Stimulated activated CD4-positive, alpha-beta T cell treated with anti-CD3 and anti-CD28 coated beads, TNF-alpha, amount 100 ng/mL, for 48 hours (primary cell): ENCODE measurements at places on chromosomes 4 and X.

DNA sequence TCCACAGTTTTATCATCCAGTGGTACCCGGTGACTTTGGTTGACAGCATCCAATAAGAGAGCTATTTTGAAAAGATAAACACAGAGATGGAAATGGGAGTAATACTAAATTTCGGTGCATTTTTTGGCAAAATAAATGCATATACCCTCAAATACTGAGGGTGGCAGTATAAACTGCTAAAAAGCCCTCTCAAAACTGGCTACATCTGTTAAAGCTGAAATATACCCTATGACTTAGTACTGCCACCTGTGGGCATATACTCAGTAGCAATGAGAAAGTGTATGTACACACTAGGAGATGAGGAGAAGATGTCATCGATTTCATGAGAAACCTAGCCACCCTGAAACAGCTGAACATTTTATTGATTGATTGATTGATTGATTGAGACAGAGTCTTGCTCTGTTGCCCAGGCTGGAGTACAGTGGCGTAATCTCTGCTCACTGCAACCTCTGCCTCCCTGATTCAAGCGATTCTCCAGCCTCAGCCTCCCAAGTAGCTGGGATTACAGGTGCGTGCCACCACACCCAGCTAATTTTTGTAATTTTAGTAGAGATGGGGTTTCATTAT lies 12.2 kb upstream of the TMEM128 start:
- no peak for DNase-seq

DNA sequence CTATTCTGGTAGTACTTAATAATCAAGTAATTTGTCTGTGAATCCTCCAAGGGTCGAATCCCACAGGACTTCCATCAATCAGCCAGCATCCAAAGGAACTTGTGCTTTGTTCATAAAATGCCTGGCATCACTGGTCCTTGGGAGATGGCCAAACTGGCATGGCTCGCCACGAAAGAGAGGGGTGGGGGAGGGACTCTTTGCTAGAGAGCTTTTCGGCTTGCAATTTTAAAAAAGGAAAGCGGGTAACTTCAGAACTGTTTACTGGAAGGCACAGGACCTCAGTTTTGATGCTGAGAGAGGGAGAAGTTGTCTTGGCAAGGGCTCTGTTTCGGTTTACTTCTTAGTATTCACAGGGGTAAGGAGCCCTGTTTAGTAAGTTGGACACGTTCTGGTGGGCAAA lies 79.4 kb upstream of the FHL1 start:
- no peak for DNase-seq

DNA sequence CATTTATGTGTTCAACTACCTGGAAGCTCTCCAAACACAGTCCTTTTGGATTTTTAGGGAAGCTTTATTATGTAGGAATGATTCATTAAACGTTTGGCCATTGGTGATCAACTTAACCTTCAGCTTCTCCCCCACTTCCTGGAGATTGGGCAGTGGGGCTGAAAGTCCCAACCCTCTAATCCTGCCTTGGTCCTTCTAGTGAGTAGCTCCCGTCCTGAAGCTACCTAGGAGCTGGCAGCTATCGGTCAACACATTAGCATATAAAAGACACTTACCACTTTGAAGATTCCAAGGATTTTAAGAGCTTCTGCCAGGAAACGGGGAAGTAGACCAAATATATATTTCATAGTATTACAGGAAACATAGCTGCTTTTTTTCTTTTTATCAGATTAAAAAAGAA lies 69.7 kb downstream of the MCUB start:
- DNase-seq, result no peak

DNA sequence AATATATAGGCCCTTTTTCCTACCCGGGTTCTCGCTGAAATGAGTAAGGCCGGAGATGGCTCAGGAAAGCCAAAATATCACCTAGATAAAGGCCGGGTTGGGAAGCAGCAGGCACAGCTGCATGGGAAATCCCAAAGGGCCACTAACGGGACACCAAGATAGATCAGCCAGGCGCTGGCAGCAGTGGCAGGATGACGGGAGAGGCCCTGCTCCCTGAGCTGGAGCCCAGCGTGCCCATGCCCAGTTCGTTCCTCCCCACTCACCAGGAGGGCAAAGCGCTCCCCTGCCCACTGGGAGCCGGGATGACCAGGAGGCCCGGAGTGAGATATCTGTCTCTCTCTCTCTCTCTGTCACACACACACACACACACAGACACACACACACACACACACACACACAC lies 109.8 kb downstream of the DCTD start:
- no peak for DNase-seq

DNA sequence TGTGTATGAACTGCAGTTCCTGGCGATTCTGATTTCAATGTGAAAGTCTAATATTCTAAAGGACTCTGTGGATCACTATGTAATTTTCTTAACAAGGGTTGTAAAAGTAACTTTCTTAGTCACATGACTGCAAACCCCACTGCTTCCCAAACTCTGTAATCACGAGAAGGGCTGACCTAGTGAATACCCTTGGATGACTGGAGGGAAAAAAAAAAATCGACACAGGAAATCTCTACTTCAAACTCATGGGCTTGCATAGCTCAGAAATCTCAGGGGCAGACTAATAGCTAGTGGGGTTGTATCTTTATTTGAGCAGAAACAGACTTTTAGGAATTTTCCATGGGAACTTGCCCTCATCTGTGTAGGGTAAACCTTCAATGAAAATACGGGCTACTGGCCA lies 4.8 kb upstream of the MXRA5 start:
- DNase-seq, result no peak

GRCh38 chr4:184444953-184445309 lies 29.4 kb downstream of the IRF2 start:
- no peak for DNase-seq

DNA sequence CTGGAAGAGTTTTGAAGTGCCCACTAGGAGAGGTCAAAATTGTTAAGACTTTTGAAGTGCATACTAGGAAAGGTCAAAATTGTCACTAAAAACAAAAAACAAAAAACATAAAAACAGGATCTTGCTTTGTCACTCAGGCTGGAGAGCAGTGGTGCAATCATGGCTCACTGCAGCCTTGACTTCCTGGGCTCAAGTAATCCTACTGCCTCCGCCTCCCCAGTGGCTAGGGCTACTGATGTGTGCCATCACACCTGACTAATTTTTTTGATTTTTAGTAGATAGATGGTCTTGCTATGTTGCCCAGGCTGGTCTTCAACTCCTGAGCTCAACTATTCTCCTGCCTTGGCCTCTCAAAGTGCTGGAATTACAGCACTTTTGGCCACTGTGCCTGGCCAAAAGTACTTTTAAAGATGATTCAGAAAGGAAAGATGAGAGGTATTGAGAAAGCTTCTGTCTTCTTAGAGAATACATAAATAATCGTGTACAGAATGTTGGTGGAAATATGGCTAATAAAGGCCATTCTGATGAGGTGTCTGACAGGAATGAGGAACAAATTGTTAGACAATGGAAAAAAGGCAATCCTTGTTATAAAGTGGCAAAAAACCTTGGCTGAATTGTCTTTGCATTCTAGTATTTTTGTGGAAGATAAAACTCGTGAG lies 43.3 kb upstream of the STX18 start:
- no peak for DNase-seq

- DNase-seq, result no peak
Observed at GRCh38 chr4:80279751-80280150, 13.3 kb downstream of the FGF5 start.

DNA sequence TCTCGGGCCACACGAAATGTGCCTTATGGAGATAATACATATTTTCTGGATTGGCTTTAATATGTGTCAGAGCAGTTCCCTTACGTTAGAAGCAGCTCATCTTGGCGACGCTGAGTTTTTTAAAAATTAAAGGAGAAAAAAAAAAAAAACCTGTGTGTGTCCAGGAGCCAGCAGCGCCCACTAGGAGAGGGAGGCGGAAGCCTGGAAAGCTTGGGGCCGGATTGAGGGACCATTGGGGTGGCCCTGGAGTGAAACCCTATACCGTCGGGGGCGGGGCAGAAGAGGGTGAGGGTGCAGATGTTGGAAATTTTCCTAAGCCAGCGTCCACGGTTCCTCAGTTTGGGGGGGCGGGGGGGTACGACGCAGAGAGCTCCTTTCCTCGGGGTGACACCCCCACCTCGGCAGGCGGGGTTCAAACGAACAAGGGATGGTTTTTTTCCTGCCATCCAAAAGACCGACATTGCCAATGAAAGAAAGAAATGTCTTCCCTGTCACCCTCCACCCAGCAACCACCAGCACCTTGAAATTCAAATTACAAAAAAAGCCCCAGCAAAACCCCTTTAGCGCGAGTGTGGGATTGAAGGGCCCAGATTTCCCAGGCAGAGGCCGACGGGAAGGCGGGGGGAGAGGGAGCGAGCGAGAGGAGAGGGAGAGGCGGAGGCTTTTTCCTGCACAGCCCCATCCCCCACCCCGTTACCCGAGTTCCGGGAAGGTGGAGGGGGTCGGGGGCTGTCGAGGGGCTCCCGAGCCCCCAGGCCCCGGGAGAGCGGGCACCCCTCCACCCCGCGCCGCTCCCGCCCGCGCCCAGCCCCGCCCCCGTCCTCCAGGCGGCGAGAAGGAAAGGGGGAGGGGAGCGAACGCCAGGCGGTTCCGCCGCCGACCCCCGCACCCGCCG lies 859 bp downstream of the SMARCA1 start:
- DNase-seq, result no peak

DNA sequence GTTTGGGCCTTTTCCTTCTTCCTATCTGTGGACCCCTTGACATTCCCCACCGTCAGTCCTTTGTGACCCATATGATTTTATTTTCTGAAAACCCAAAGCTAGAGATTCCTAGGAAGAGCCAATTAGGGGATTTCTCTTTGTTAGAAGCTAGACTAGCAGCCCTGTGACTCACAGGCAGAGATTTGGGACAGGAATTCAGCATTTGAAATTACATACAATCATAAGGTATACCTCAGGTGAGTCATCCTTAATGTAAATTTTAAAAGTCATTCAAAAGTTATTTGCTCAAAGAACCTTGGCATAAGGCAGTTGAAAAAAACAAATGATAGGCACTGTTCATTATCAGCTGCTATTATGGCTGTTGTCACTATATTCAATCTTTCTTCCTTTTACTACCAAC lies 40.6 kb downstream of the USP26 start:
- DNase-seq, result no peak

GRCh38 chr4:187415231-187415630 lies 580.3 kb upstream of the ZFP42 start:
- DNase-seq, result no peak

GRCh38 chrX:154490021-154490413 lies 412 bp downstream of the SLC10A3 start:
- DNase-seq, result no peak

DNA sequence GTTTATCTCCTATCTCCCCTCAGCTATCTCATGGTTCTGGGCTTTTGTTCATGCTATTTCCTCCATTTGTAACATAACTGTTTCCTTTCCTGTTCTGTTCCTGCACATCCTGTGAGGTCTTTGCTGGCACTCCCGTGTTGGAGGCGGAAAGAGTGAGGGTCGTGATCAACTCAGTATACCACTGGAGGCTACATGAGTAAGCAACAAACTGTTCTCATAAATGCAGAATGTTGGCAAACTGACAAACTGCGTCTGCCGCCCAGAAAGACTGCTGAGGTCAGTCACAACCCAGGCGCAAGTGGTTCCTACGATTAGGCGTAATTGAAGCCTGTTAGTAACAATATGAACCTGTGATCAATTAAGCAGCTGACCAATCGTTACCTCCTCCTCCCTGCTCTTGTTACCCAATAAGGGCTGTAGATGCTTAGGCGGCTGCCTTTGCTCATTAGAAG lies 48.8 kb downstream of the C4orf33 start:
- DNase-seq, result no peak

DNA sequence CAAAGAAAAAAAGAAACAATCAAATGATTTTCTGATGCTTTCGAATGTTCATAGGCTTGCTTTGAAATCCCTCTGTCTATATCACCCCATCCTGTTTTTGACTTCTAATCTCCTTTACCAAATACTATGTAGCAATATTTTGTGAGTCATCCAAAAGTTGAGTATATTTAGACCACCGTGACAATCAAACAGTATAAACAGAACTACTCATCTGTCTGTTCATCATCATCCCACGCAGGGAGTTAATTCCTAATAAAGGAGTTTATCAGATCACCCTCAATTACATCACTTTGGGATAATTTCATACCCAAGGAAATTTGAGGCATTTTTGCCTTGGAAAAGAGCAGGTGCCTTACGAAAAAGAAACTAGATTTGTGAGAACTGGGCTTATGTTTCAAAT lies 212.9 kb downstream of the CBR4 start:
- no peak for DNase-seq

DNA sequence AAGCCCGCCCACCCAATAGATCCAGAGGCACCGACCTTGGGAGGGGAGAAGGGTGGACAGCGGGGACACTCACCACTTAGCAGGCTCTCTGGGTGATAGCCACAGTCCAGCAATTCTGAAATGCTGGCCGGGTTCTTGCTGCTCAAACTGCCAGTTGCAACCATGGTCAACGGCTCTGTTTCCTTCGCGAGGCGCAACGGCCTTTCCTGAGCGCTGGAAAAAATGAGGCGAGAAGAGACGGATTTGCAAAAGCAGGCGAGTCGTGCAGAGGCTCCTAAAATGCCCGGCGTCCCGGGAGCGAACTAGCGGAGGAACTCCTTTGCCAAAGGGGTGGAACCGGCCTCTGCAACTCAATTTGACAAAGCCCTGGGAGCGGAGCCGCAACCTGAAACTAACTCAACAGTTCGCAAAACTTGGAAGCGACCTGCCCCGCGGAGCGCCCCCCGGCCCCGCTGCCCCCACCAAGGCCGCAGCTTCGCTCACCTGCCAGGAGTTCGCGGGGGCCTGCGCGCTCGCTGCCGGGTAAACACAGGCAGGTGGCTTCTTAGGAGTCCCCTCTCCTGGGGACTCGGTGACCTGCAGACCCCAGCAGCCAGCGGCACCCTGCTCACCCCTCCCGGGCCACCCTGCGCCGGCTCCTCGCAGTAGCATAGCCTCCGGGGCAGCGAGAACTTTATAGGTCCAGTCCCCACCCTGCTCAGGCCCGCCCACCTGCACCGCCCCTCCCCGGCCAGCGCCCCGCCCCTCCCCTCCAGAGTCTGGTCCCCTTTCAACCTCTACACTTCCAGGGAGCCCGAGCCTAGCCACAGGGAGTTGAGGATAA lies at the start of gene DDIT4L:
TSS of gene DDIT4L (minus strand) at position 649 of the 823 bp plus-strand sequence. CDS start at position 164, 485 bp downstream.
- DNase-seq, result no peak

DNA sequence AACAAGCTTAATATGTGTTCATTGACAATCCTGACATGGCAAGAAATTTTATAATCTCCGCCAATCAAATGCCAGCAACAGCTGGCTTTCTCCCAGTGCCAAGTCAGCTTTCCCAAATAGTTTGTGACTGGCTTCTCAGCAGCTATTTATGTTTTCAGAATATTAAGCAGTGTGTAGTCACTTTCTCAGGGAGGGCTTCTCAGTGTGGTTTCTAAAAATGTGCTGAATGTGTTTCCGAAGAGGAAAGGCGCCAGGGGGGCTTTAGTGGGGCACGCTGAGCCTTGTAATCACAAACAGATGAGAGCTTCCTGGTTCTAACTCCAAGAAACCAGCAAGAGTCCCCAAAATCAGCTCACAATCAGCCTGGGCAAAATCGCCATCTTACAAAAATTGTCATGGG lies 258.7 kb upstream of the CPEB2 start:
- DNase-seq, result no peak

DNA sequence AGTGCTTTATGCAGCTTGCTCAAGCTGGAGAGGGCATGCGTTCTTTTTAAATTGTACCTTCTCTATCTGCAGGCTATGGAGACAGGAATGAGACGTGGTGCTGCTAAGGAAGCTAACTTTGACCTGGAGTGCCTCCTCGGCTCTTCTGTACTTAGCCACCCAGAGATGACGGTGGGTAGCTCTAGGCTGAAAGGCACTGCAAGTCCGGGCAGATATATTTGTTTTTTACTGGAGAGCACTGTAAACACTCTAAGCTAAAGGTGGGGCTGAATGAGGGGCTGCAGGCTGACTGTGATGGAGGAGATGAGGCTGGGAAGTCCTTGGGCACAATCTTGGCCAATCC lies 12.1 kb downstream of the ELF4 start:
- no peak for DNase-seq
